ENCODE measurements at places on chromosomes 7 and 10.

- peak; percentile 79 for DNase-seq
These were observed 20.3 kb upstream of the SFRP5 start for GRCh38 chr10:97791824-97792721.

DNA sequence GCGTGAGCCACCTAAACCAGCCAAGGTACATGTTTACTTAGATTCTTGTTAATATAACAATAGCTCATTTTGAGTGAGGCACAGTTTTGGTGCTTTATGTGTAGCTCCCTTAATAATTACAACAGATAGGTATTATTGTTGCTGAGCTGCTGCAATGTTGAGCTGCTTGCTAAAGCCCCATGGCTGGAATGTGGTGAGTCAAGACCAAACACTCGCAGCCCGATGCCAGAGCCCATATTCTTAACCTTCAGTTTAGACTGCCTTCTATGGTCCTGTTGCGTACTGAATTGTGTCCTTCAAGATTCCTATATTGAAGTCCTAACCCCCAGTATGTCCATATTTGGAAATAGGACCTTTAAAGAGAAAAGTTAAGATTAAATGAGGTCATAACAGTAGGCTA, 407.1 kb downstream of the NEBL start:
- DNase-seq = no peak

DNA sequence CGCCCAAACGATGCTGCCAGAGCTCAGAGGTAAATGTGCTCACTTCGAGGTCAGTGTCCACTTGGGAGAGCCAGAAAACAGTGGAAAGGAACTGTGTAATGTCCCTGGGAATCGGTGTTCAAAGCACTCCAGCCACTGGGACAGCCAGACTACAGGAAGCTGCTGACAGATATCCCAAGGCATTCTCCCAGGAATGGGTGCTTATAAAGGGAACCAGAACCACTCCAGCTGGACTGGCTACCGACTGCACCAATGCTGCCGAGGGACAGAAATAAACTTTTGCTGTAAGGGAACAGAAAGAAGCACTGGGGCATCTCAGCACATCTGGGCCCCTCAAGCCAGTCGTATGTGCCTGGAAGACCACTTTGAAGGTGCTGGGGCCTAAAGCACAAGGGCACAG, 76.7 kb downstream of the ATXN7L1 start:
- DNase-seq = no peak

DNA sequence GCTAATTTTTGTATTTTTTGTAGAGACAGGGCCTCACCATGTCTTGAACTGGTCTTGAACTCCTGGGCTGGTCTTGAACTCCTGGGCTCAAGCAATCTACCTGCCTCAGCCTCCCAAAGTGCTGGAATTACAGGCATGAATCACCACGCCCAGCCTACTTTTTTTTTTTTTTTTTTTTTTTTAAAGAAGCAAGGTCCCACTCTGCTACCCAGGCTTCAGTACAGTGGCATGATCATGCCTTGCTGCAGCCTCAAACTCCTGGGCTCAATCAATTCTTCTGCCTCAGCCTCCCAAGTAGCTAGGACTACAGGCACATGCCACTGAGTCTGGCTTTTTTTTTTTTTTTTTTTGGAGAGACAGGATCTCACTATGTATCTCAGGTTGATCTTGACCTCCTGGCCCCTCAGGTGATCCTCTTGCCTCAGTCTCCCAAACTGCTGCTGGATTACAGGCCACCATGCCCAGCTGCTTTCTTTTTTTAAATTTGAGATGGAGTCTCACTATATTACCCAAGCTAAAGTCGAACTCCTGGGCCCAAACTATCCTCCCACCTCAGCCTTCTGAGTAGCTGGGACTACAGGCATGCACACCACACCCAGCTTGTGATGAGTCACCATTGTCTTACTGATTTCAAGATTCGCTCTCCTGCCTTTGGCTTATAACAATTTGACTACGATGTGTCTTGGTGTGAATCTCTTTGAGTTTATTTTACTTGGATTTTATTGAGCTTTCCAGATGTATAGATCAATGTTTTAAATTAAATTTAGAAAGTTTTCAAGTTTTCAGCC, 9.0 kb downstream of the RPEL1 start:
- DNase-seq = peak; percentile 78

DNA sequence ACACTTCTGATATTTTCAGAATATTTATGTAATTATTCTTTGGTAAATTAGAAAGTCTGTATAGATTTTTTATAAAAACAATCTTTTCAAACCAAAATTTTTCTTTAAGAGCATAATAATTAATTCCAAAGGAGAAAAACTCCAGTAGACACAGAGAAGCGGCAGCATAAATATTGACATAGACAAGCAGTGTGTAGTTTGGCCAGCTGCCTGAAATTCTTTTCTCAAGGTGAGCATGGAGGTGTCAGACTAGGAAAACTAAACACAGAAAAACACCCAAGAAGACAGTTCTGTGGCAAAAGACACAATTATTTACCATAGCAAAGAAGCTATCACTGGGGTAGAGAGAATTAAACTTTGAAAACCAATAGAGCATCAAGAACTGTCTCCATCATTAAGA, 82.4 kb downstream of the KLF6 start:
- no peak for DNase-seq

All from A549 (cell line).